ENCODE measurements at places on chromosomes 1 and 21.

DNA sequence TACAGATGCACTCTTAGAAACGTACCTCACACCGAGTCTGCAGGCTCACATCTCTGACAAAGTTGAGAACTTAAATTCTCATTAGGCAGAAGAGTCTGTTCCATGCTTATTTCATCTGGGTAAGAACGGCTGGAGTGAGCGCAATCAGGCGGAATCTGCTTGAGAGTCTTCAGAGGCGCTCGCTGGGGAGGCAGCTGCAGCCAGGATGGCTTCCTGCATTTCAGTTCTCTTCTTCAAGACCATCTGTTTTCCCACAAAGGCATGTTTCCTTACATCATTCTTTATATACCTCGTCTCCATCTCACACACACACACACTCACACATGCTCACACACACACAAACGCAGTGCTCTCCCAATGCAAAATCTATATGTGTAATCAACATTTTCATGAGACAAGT, 497.1 kb downstream of the AJAP1 start:
- DNase-seq: no peak

GRCh38 chr1:32954168-32954567, 10.4 kb downstream of the RNF19B start:
- DNase-seq: no peak

- DNase-seq: no peak
Measured at GRCh38 chr1:189275796-189276195, 1201.9 kb downstream of the BRINP3 start.

- DNase-seq: no peak
Measured at GRCh38 chr1:35463232-35463631, 94.0 kb downstream of the KIAA0319L start.

DNA sequence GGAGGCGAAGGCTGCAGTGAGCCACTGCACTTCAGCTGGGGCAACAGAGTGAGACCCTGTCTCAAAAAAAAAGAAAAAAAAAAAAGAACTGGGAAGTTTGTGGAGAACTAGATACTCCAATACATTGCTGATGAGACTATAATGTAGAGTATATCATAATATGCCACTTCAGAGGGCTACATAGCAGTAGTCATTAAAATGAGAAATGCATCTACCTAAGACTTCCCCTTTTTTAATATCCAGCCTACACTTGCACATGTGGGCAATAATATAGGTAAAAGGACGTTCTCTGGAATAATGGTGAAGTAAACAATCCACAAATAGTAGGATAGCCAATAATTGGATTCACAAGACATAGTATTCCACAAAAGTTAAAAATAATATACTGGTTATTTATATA, 311.0 kb downstream of the HLX start:
- no peak for DNase-seq

GRCh38 chr1:155888481-155888880, 22.7 kb downstream of the RIT1 start:
- no peak for DNase-seq

DNA sequence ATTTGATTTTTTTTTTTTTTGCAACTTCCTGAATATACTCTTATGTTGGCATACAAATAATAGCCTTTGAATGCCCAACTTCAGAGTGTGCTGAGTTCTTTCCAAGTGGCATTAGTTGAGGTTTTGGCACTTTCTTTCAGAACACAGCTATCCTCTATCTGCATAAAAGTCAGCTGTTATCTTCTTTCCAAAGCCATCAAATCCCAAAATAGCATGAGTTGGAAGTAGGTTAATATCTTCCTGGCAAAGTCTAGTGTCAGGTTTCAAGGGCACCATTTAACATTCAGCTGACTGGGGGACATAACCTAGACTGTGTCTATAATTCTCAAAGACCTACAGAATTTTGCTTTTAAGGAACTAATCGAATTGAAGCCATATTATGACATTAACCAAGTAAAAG, 223.9 kb downstream of the PLPP3 start:
- DNase-seq: no peak

- DNase-seq: no peak
Measured at GRCh38 chr1:158099185-158099584, 81.5 kb upstream of the CD1D start.

DNA sequence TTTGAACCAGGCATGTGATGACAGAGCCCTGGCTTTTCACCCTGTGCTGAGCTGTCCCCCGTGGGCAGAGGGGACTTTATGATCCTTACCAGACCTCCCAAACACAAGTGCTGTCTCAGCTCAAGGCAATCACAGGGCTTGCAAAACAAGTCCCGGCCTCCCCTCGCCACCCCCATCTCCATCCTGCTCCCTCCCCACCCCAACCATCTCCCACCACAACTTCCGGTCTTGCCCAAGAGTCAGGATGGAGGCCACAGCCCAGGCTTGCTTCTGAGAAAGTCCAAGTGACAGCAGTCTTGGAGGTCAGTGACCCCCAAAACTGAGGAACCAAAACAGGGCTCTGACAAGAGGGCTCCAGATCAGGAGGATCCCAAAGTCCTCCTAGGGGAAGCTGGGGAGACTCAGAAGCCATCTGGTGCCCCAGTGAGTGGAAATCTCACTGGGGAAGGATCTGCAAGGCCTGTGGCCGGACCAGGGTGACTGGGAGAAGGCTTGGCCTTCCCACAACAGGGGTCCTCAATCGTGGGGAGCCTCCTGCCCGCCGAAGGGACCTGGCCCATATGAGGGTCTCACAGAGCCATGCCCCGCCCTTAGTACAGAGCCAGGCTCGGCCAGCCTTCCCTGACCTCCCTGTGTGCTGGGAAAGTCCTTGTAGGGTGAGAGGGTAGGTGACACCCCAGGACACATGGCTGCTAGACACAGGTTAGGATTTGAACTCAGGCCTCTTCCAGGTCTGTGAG, 4.5 kb upstream of the SDC3 start:
- no peak for DNase-seq
